ENCODE measurements at places on chromosomes 6 and 20.

DNA sequence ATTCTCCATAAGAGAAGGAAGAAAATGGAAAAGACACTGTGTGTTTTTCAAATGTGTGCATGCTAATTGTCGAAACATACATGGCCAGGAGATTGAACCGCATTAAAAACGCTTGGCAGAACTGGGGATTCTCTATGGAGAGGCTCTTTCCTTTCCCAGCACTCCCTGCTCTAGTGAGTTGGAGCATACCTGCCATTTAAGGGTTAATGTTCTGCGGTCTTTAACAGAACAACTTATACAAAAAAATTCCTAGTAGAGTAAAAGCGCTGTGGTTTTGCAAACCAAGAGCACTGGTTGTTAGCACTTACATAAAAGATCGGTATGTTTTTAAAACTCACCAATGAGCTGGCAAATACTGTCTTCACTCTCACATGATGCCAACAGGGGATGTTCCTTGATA lies 1.5 kb downstream of the TAGAP start:
- peak; percentile 63 for DNase-seq

DNA sequence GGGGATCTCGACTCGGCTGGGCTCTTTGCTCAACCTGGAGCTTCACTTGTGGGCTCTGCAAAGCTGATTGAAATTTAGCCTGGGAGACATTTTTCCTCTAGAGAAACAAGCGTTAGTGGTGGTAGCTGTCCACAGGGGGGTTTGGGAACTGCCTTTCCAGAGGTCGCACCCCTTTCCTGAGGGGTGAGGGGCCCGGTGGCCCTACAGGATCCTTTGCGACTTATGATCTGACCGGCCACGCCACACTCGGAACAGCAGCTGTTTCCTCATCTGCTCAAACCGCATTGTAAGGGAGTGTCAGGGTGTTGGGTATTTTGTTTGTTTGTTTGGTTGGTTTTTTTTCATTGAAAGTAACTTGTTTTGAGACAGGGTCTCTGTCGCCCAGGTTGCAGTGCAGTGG lies 21.0 kb downstream of the PNLDC1 start:
- DNase-seq: no peak

- no peak for DNase-seq
Measured at GRCh38 chr6:121531658-121532169, 96.3 kb downstream of the GJA1 start.

DNA sequence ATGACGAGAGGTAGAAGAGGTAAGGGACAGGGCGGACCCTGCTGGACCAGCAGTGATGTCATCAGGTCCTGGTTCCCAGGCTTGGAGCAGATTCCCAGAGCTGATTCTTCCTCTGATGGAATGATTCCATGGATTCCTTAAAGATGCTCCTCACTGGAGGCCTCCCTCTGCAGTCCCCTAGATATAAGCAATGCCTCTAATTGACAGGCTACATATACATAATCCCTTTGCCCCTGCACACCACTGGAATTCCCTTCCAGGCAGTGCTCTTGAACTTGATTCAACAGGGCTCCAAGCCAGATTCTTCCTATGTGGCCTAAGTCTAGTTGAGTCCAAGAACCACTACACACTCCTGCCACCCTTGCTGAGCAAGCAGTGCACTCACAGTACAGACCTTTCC lies 52.3 kb upstream of the L3MBTL3 start:
- no peak for DNase-seq

- DNase-seq: no peak
Measured at GRCh38 chr20:63208346-63208909, 7.5 kb downstream of the YTHDF1 start.

DNA sequence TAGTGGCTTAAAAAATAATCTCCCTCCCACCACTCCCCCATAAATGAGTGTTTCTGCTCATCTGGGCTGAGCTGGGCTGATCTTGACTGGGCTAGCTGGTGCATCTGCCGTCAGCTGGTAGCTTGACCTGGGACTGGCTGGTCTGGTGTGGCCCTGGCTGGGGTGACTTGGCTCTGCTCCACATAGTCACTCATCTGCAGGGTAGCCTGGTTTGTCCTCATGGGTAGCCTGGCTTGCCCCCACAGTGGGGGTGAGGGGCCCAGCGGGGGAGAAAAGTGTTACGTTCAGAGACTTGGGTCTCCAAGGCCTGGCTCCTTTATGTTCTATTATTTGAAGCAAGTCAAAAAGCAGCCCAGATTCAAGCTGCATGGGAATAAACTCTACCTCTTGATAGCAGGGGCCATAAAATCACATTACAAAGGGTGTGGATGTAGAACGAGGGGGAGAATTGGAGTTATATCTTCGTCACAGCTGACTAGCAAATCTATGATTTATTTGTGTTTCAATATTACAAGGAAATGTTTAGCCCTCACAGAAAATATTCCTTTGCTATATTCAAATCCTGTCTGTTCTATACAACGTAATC lies 32.9 kb downstream of the EDN3 start:
- DNase-seq: no peak

- DNase-seq: no peak
Measured at GRCh38 chr6:152167641-152168603, 360.4 kb downstream of the ESR1 start.

- no peak for DNase-seq
Measured at GRCh38 chr6:18551228-18551627, 164.1 kb downstream of the RNF144B start.

DNA sequence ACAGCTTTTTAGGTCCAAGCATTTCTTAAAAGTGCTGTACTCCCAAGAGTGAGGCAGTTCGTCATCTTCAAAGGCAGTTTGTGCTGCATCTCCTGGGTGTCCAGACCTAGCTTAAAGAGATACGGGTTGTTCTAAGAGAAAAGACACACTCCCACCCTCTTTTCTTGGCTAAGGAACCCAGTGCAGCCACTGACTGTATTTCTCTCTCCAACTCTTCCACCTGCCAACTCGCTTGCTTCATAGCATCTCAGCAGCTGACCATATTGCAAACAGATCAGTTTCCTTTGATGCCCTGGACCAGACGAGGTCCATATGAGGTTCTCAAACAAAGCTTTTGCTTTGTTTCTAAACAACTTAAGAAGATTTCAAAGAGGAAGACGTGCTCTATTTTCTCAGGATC lies 101.1 kb downstream of the ISM1 start:
- no peak for DNase-seq

DNA sequence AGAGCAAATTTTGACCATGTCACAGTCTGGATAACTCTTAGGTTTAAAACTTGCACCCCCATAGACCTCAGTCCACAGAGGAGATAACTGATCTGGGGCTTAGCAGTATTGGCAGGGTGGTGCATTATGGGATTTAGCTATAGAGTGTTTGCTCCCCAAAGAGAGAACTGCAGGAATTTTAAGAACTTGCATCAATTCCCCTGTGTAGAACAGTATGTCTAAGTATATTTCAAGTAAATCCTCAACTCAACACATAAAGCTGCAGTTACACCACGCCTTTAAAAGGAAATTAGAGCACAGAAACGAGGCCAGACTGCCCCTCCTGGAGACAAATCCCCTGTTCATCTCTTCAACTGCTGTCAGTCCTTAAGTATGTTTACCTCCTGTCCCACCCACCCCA lies 144.9 kb downstream of the TRMT11 start:
- no peak for DNase-seq

GRCh38 chr6:53811082-53811481 lies 16.3 kb downstream of the LRRC1 start:
- no peak for DNase-seq

GRCh38 chr6:158460602-158461169 lies 99.2 kb upstream of the TMEM181 start:
- no peak for DNase-seq

DNA sequence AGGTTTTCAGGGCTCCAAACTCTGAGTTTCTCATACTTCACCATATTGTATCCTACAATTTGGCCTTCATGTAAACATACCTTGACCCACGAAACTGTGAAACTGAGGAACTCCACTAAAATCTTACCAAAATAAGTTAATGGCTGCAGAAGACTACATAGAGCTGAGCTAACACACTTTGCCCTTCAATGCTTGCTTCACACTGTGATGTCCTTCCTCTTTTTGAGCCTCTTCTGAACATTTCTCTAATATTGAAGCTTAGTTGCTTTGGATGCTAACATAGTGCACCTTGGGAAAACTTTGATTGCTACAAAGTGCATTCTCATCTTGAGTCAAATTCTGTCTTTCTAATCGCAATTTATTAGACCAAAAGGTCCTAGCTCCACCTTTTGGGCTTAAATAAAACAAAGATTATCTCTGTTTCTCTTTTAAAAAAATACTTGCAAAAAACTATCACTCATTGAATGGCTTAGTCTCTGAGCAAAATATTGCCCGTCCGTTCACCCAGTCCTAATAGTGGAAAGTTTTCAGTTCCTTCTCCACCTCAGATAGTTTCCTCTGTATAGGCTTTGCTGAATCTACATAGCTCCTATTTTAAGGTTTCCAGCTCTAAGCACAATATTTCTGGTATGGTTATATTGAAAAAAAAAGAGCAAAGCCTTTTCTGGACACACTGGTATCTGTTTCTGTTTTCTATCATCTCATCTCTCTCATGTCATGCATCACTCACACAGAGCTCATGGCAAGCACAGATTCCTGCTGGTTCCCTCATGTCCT lies 494.6 kb downstream of the RFPL4B start:
- no peak for DNase-seq

GRCh38 chr20:38573413-38573812 lies 7.6 kb upstream of the ADIG start:
- no peak for DNase-seq

GRCh38 chr20:2093883-2094282 lies 7.7 kb upstream of the STK35 start:
- DNase-seq: no peak

- DNase-seq: no peak
Measured at GRCh38 chr6:104532462-104532861, 327.3 kb downstream of the HACE1 start.

DNA sequence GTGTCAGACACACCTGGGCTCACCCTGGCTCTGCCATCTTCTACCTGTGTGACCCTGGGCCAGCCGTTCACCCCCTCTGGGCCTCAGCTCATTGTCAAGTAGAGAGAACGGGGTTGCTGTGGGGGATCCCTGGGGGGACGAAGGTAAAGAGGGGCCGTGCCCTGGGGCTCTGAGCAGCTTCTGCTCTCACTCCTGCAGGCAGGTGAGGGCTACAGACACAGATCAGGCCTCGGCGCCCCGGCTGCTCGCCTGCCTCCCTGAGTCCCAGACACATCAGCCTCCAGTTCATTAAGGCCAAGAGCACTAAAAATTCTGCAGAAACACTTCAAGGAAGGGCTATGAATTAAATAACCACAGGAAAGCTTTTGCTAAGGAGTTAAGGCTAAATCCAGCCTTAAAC lies 394.4 kb downstream of the CDH4 start:
- no peak for DNase-seq

- no peak for DNase-seq
Measured at GRCh38 chr20:24990810-24991252, 1.7 kb downstream of the APMAP start.

DNA sequence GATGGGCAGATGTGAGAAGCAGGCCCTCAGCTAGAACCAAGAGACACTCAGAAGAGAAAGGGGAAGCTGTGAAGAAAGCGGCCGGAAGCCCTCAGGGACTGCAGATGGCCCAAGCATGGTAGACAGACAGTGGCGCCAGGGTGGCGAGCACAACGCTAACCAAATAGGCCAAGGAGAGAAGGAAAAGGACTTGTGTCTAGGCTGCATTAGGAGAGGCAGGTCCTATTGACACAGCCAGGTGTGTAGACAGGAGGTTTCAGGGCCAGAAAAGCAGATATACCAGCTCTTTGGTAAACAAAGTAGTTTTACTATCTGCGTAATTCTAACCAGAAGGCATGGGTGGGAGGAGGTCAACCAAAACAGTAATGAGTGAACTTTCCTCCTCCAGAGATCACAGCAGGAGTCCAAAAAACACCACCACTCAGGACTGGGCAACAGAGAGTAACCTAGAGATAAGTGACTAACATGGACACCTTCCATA lies 15.8 kb upstream of the MAP7 start:
- DNase-seq: no peak

DNA sequence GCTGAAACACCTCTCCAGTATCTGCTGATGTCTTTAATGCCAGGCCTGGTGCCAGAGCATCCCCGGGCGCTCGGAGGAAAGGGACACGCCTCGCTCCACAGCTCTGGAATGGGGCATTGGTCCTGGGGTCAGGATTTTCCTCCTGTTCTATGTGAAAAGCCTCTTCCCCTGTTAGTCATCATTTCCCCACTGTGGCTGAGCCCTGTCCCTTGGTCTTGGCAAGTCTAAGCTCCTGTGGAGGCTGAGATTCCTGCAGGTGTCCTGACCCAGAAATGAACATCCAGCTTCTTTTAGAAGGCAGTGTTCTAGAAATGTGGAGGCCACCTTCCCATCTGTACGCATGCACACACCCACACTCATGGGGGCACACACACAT lies 19.4 kb downstream of the SYNDIG1 start:
- no peak for DNase-seq

DNA sequence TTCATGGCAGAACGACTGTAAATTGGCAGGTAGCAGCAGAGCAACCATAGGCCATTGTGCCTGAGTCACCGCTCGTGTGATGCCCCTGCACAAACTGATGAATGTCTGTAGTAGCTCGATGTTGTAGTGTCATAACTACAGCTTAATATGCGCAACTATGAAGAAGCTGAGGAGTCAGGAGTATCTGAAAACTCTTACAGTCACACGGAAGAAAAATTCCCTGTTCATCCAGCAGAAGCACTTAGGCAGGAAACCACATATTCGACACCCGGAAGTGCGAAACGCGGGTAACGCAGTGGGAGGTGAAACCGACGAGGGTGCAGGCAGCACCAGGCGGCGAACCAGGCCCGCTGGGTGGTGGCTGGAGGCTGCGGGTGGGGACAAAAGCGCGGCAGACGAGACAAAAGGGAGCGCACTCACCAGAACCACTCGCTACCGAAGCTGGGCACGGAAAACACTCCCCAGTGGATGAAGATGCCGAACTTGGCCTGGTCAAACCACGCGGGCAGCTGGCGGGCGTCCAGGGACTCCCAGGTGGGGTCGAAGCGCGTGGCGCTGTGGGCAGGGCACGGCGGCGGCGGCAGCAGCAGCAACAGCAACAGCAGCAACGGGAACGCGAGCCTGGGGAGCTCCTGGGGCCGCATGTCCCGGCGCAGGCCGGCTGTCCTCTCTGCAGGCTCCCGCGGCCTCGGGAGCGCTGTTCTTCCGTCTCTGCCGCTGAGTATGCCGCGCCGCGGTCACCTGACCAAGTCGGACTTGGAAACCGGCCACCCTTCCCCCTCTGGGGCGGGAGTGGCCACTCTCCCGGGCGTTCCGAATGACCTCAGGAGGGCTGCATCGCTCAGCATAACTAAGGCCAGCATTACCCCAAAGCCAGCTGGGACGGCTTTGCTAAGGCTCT lies at the start of gene FUCA2:
TSS of gene FUCA2 (minus strand) at position 730 of the 901 bp plus-strand sequence. CDS start at position 644, 86 bp downstream.
- peak; percentile 48 for DNase-seq

GRCh38 chr6:75546381-75546780 lies 52.8 kb upstream of the FILIP1 start:
- no peak for DNase-seq

Data from CD4-positive, alpha-beta T cell treated with Interferon alpha-2 for 1 hour (primary cell).